ENCODE measurements at places on chromosomes 7 and 10.

DNA sequence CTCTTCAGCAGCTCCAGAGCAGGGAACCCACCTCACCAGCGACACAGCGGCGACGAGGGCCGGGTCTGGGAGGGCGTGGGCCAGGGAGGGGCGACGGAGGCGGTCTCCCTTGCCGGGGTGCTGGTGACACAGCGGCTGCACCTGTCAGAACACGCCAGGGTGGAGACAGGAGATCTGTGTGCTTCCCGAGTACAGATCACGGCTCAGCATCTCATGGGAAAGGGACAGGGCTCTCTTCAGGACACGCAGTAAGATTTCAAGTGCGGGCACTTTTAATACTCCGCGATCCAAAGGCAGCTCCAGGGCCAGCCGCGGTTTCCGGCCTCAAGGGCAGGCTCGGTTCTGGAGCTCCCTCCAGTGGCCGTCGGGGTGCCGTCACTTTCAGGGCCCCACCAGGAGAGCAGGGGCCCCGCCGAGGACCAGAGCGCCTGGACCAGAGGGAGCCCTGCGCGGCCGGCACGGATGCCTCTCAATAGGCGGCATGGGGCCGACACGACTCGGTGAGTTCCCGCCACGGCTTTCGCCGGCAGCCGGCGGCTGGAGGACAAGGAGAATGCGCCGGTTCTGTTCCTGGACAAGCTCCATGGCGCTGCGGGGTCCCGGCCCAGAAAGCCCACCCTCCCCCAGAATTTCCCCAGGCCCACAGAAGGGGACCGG is 21.4 kb downstream of the GPR146 start:
- peak; percentile 29 for DNase-seq

- DNase-seq = no peak
Observed at GRCh38 chr7:74023092-74023536, 4.9 kb upstream of the ELN start.

- DNase-seq = peak; percentile 48
Observed at GRCh38 chr10:88879534-88880281, at the start of gene STAMBPL1. STAMBPL1 (plus strand) TSS chr10:88880245; CDS start chr10:88901709, 21,464 bp downstream.

- peak; percentile 21 for DNase-seq
Observed at GRCh38 chr7:157397731-157398691, 61.2 kb downstream of the DNAJB6 start.

GRCh38 chr10:86356296-86356695 is 10.3 kb downstream of the GRID1 start:
- DNase-seq = no peak

GRCh38 chr7:149620961-149621360 is 123.4 kb upstream of the ZNF746 start:
- DNase-seq = no peak
